Tongue (tissue), 3 donors: ENCODE measurements at places on chromosomes 1 and 21. TPM values are rescaled to one million over a fixed set of nuclear protein-coding genes. Genes with fewer than 3 reads are reported as not detected.

C8B gene
- not detected for total RNA-seq

- peak; percentile 31 for DNase-seq
Measured at GRCh38 chr1:7373876-7374562, 397.1 kb upstream of the VAMP3 start.

AGBL4 gene
- not detected for total RNA-seq

DNA sequence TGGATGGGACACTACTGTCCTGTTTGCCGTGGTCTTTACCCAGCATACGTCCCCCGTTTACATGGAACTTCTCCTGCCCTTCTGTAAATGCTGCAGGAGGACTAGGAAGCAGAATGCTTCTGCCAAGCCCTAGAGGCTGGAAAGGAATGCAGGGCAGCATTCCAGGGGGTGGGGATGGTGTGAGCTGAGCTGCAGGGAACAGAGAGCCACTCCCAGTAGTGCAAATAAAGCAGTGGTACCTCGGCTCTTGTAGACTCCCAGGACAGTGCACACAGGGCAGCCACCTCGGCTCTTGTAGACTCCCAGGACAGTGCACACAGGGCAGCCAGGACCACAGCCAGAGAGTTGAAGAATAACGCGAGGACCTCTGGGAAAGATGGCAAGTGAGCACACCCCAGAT lies 35.4 kb downstream of the PTPRU start:
- peak; percentile 88 for DNase-seq
